ENCODE measurements at places on chromosomes 12 and 14.
A peak's percentile ranks its signal among the peaks of the same experiment; 100 is the strongest.

DNA sequence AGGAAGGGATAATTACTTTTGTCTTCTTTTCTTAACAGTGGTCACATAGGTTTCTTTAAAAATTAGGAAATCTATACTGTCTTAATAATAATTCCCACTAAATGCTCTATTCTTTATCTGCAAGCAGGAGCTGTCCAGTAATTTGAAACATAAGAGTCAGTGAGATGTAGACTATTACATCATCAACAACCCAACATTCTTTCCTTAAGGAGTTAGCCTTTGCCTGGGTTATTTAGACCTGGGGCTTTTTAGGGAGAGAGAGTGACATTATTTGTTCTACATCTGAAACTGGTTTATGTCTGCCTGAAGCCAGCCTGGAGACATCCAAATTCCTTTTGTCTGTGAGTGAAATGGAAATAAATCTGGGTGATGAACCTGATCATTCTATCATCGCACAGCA is 294.4 kb downstream of the TMTC2 start:
- DNase-seq, result no peak
- H3K36me3 ChIP-seq, result no peaks in the 10 kb centered on the region
- no peaks in the 10 kb centered on the region for H3K4me1 ChIP-seq
- no peak overlapping the region for H3K27ac ChIP-seq

GRCh38 chr12:81294325-81295190 is 216.7 kb downstream of the ACSS3 start:
- H3K4me1 ChIP-seq, result no peaks in the 10 kb centered on the region
- H3K27me3 ChIP-seq, result no peaks in the 10 kb centered on the region
- no peaks in the 10 kb centered on the region for H3K36me3 ChIP-seq
- H3K27ac ChIP-seq, result no peak overlapping the region
- no peak for DNase-seq

DNA sequence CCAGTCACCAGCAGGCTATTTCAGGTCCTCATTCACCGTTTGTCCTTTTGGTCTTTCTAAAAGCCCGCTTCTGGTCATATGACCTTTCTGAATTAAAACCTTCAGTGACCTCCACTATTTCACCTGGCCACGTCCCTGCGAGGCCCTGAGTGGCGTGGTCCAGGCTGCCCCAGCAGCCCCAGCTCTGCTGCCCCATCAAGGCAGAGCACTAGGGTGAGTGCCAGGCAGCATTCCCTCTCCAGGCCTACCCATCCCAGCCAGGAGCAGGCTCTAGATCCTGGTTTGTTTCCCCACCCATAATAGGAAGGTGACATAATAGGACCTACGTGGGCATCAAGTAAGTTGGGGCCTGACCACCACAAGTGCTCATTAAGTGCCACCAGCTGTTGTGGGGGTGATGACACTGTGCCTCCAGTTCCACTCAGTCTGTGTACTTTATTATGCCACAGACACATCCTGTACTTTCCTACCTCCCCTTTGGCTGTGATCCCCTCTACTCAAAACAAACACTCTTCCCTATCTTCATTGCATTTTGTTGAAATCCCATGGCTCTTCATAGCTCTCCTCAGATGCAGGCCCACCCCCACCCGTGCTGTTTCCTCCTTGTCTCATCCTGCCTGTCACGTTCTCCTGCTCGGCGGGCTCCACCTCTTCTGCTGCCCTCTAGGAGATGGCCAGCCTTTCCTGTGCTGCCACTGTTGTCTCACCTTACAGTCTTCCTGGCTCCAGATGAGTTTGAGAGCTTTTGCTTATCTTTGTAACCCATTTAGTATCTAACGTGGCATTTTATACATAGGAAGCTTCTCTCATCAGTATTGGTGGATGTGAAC is 21.4 kb downstream of the CKB start:
- no peak for DNase-seq
- no peaks in the 10 kb centered on the region for H3K4me1 ChIP-seq
- no peak overlapping the region for H3K4me3 ChIP-seq
- peaks cover 43% of the 10 kb centered on the region for H3K36me3 ChIP-seq
- no peaks in the 10 kb centered on the region for H3K27me3 ChIP-seq

- H3K27ac ChIP-seq, result no peak overlapping the region
- H3K36me3 ChIP-seq, result no peaks in the 10 kb centered on the region
- no peak for DNase-seq
- peaks cover 2% of the 10 kb centered on the region for H3K27me3 ChIP-seq
- no peak overlapping the region for H3K4me3 ChIP-seq
Observed at GRCh38 chr14:20878695-20879094, 12.5 kb upstream of the RNASE3 start.

DNA sequence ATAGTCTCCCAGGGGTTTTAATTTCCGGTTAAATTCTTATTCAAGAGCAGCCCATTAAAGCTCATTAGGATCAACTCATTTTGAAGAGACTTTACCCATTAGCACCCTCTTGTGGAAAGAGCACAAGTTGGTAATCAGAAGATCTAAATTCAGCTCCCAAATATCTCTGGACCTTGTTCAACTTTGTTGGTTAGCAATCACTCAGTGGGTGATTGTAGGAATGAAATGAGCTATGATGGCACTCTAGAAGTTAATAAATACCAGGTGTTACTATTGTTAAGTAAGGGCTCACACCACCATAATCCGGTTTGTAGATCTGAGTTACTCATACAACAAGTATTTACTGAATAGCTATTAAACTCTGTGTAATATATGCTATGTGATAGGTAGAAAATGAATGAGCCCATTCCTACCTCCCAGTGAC is 42.9 kb downstream of the TRIP11 start:
- no peaks in the 10 kb centered on the region for H3K27me3 ChIP-seq
- no peak overlapping the region for H3K4me3 ChIP-seq
- peaks cover 39% of the 10 kb centered on the region for H3K4me1 ChIP-seq

DNA sequence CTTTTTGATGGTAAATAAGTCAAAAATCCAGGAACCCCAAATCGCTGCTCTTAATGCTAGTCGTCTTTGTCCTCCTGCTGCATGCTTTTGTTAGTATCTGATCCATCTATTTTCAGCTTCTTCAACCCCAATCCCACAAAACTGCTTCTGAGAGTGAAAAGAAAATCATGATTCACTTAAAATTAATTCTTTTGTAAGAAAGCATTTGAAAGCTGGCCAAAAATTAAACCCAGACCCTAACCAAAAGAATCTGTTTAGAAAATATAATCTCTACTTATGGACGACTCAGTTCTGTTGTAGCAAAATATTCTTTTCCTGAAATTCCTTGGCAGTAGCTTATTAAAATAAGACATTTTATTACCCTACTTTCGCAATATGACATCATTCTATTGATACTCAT is 443.6 kb upstream of the SYT1 start:
- no peaks in the 10 kb centered on the region for H3K4me1 ChIP-seq
- no peak overlapping the region for H3K4me3 ChIP-seq
- no peak for DNase-seq
- no peaks in the 10 kb centered on the region for H3K27me3 ChIP-seq
- no peaks in the 10 kb centered on the region for H3K36me3 ChIP-seq

GRCh38 chr12:124761056-124761455 is 102.6 kb downstream of the SCARB1 start:
- H3K27me3 ChIP-seq, result peaks cover 28% of the 10 kb centered on the region
- H3K4me1 ChIP-seq, result peaks cover 56% of the 10 kb centered on the region
- H3K36me3 ChIP-seq, result peaks cover 20% of the 10 kb centered on the region
- no peak overlapping the region for H3K4me3 ChIP-seq
- H3K27ac ChIP-seq, result peak overlapping the region; percentile 93

DNA sequence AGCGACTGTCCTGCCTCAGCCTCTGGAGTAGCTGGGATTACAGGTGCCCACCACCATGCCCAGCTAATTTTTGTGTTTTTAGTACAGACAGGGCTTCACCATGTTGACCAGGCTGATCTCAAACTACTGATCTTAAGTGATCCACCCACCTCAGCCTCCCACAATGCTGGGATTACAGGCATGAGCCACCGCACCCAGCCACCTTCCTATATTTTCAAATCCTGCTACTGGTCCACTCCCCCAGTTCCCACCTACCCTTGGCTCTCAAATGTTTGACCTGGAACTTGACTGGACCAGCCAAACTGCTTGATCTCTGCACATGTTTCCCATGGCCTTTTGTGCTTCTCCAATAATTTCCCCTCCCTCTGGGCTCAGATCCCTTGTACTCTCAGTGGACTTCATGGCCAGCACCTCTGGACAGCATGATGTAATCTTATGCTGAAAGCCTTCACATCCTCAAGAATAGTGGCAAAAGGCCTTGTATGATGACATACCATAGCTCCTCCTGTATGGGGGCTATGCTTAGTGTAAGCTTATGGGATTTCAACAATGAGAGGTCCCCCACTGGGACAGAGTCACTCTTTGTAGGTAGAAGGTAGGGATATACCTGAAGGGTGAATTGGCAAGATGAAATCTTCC is 2.5 kb upstream of the CCDC184 start:
- no peak overlapping the region for H3K27ac ChIP-seq
- no peak for DNase-seq
- H3K4me1 ChIP-seq, result peaks cover 28% of the 10 kb centered on the region

All from activated naive CD8-positive, alpha-beta T cell treated with anti-CD3 and anti-CD28 coated beads, Interleukin-2, amount 50 U/mL, for 24 hours (primary cell).